ENCODE measurements at places on chromosomes 1 and 21.

GRCh38 chr1:3215198-3216014 lies 146.4 kb downstream of the PRDM16 start:
- DNase-seq, result no peak

DNA sequence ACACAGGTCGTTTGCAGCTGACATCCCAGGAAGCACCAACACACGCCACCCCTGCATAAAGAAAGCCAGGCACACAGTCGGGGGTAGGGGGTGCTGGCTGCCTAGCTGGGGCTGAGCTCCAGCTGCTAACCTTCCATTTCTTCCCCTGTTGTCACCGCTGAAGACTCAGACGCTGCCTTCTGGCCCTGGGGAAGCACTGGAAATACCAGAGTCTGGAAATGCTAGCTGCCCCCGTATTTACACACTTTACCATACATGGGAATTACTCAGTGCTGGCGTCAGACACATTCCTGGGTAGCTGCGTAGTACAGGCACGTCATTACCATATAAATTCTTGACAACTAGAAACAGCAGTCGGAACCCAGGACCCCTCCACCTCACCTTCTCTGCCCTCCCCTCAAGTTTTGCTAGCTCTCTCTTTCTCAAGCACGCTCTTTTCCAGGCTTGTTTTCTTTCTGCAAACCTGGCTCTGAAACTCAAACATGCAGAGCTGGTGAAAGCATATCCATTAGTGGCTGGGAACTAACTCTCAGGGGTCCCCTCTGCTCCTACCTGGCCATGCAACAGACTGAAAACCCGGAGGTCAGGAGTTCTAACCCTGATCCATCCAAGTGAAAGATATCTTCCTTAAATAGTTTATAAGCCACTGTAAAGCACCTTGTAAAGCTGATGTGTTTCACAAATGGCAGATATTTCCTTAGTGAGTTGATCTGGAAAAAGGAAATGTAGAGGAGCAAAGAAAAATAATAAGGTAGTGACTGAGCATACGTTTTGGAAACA lies 3.3 kb downstream of the CSRP1 start:
- no peak for DNase-seq

DNA sequence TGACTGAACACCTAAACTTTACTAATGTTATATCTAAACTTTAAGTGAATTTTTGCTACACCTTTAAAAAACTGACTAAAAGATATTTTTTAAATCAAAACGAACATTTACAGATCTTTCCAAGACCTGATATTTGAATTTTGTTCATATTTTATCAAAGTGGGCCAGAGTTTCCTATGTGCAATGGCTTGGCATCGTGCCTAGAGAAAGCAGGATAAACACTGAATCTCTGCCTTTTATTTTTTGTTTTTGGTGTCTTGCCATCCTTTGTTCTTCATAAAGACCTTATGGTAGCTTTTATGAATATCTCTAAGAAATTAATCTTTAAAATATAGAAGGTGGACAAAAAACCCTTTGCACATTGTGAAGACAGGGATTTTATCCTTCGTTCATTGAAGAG lies 25.8 kb upstream of the VPS26C start:
- no peak for DNase-seq

GRCh38 chr1:212814537-212815334 lies 23.0 kb downstream of the TATDN3 start:
- DNase-seq, result no peak

DNA sequence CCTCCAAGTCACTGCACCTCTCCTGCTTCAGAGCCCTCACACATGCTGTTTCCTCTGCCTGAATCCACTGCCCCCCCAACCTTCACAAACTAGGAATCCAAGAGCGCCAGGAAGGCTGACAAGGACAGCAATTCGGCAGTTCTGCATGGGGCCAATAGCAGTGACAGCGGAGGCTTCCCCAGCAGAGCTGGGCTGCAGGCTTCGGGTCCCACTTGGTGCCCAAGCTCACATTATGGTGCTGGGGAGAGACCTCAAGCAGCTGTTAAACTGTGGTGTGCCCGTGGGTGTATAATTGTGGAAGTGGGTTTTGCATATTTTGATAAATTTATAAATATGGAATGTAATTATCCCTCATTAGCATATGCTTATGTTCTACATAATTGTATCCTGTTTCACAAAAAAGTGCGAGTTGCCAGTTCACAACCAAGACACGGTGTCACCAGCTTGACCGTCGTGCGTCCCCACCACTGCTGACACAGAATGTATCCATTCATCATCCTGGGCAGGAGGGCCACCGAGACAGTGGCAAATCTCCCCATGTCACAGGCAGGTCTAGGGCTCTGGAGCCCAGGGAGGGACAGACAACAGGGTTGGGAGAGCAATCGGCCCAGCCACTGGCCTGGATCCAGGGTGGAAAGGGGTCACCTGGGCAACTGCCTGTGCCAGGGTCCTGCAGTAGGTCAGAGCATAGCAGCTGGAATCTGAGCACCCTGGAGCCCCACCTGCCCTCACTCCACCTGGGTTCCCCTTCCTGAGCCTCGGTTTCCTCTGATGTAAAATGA lies 81.6 kb downstream of the MATN1 start:
- no peak for DNase-seq

GRCh38 chr1:54490361-54491248 lies 57.4 kb upstream of the ACOT11 start:
- no peak for DNase-seq

Measured in activated T-helper 2 cell treated with anti-CD3 and anti-CD28 coated beads, Interferon-gamma antibody, Interleukin-2, Interleukin-4, amounts not matched to agents 10 μg/mL and 5 μg/mL and 100 μg/mL, durations not matched to agents 14 hours and 24 hours and 36 hours (primary cell).